ENCODE measurements at places on chromosomes 4 and X.

DNA sequence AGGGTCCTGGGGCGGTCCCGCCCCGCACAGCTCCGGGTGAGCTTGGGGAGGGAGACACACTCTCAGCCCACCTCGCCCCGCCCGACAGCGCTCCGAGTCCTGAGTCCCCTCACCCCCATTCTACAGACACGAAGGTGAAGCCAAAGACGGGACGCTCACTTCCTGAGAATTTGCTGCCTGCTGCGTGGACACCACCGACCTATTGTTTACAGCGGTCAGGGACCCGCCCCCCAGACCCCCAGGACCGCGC lies 796 bp upstream of the ZNF141 start:
- no peaks in the 10 kb centered on the region for H3K27me3 ChIP-seq
- no peak for DNase-seq

DNA sequence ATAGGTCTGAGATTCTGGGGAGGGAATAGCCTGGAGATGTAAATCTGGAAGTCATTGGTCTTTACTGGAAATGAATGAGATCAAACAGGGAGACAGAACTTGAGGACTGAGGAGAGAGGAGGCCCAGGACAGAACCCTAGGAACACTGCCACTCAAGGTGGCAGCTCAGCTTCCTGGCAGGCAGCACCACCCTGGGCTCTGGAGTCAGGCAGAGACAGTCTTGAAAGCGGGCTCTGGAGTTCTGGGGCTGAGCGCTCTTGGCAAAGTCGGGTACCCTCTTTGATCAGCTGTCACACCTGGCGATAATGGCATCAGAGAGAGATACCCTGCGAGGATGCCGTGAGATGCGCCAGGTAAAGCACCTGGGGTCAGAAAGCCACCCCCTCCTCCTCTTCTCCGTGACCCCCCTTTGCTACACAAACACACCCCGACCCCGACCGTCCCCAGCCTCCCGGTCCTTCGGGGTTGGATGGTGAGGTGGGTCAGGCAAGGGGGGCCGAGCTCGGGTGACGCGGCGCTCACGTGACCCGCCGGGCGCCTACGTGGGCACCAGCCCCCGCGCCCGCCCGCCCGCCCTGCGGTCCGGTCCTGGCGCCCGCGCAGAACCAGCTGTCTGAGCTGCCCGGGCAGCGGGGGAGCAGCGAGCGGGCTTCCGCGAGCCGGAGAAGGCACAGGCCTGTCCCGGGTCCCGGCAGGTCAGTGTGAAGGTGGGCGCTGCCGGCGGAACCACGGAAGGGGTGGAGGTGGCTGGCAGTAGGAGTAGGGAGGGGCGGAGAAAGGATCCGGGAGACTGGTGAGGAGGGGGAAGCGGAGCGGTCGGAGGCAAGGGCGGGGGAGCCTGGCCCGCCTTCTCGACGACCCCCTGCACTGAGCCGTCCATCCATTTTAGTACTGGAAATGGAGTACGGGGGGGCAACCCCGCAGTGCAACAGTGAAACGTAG lies at the start of gene TCEAL3:
TCEAL3 (plus strand) TSS at position 600 of the 942 bp plus-strand sequence. CDS start 1,102 bp downstream, outside the sequence.
- H3K36me3 ChIP-seq: no peaks in the 10 kb centered on the region
- H3K27ac ChIP-seq: no peak within 1 kb of the TSS
- H3K27me3 ChIP-seq: no peaks in the 10 kb centered on the region
- peak within 1 kb of the TSS; percentile 22 for H3K4me3 ChIP-seq
- DNase-seq: peak; percentile 30
- H3K4me1 ChIP-seq: no peaks in the 10 kb centered on the region

DNA sequence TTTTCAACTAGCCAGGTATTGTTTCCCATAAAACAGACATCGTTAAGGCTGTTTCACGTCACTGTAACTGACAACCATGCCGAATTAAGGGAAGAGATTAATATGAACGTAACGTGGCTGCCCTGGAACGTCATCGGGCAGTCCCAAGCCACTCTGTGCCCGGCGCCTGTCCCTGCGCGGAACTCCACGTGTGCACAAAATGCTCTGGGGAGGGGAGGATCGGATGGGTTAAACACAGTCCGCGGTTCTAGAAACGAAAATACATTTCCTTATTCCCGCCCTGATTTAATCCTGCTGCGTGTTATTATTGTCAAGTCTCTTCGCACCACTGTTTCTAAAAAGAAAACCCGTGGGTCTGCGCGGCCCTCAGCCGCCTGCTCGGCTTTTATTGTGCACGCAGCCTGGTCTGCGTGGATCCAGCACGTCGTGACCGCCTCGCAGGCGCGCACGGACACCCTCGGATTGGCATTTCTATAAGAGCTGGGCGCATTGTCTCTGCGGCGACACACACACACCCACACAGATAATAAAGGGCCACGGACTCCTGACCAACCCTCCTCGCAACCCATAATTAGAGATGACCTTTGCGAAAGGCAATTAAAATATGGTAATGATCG lies 69.6 kb upstream of the BCOR start:
- no peak for DNase-seq
- H3K4me3 ChIP-seq: no peak overlapping the region
- H3K27me3 ChIP-seq: peaks cover 11% of the 10 kb centered on the region
- no peaks in the 10 kb centered on the region for H3K36me3 ChIP-seq

- H3K27me3 ChIP-seq: no peaks in the 10 kb centered on the region
- H3K4me3 ChIP-seq: no peak overlapping the region
- no peaks in the 10 kb centered on the region for H3K36me3 ChIP-seq
- no peak for DNase-seq
Observed at GRCh38 chr4:146282657-146283056, 68.3 kb downstream of the REELD1 start.

GRCh38 chr4:156729416-156729815 lies 242.2 kb downstream of the PDGFC start:
- DNase-seq: no peak
- H3K4me1 ChIP-seq: no peaks in the 10 kb centered on the region
- H3K4me3 ChIP-seq: no peak overlapping the region
- H3K27me3 ChIP-seq: no peaks in the 10 kb centered on the region
- no peak overlapping the region for H3K27ac ChIP-seq
- no peaks in the 10 kb centered on the region for H3K36me3 ChIP-seq

GRCh38 chrX:140672840-140673731 lies 36.5 kb upstream of the LINC00632 start:
- H3K36me3 ChIP-seq: no peaks in the 10 kb centered on the region
- no peak for DNase-seq
- no peak overlapping the region for H3K27ac ChIP-seq
- no peaks in the 10 kb centered on the region for H3K4me1 ChIP-seq
- H3K27me3 ChIP-seq: no peaks in the 10 kb centered on the region

DNA sequence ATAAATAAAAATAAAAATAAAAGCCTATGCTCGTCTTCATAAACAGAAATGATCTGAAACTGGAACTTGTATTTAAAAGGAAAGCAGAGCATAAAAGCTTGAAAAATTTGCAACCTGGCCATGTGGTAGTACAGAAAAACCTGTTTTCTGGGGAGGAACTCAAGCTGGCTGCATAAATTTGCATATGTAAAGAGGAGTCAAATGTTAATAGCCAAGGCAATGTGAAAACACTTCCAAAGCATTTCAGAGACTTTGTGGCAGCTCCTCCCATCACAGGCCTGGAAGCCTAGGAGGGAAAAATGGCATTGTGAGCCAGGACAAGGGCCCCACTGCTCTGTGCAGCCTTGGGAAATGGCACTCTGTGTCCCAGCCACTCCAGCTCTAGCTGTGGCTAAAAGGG lies 727.9 kb upstream of the DIAPH2 start:
- no peak for DNase-seq
- no peak overlapping the region for H3K4me3 ChIP-seq
- H3K4me1 ChIP-seq: no peaks in the 10 kb centered on the region
- H3K36me3 ChIP-seq: no peaks in the 10 kb centered on the region

DNA sequence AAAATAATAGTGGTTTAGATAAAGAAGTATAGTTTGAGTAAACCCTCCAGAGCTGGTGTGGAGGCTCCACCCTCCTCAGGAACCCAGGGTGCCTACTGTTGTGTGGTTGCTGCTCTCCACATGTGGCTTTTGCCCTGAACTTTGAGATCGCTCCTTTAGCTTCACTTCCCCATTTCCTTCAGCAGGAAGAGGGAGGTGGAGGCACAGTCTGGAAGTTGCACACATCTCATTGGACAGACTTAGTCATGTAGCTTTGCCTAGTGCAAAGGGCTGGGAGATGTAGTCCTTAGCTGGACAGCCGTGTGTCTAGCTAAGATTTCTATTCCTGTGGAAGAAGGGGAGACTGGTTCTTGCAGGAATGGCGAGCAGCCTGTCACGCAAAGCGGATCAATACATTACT lies 37.9 kb downstream of the RGS12 start:
- peaks cover 7% of the 10 kb centered on the region for H3K4me1 ChIP-seq
- H3K27ac ChIP-seq: no peak overlapping the region
- no peaks in the 10 kb centered on the region for H3K36me3 ChIP-seq
- no peaks in the 10 kb centered on the region for H3K27me3 ChIP-seq
- no peak for DNase-seq

GRCh38 chrX:18390941-18391538 lies 34.4 kb upstream of the CDKL5 start:
- no peaks in the 10 kb centered on the region for H3K36me3 ChIP-seq
- no peaks in the 10 kb centered on the region for H3K27me3 ChIP-seq
- DNase-seq: peak; percentile 35
- no peak overlapping the region for H3K4me3 ChIP-seq
- no peak overlapping the region for H3K27ac ChIP-seq
- no peaks in the 10 kb centered on the region for H3K4me1 ChIP-seq

DNA sequence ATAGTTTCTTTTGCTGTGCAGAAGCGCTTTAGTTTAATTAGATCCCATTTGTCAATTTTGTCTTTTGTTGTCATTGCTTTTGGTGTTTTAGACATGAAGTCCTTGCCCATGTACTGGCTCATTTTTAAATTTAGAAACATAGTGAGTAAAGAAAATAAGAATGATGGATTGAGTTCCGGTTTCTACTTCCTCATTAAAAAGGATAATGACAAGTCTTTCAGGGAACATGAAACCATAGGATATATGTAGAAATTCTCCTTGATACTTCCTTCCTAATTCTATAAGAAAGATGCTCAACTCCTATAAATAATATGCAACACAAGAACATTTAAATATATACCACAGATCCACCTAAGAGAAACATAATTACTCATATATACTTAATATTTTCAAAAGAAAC lies 240.9 kb downstream of the BANK1 start:
- no peaks in the 10 kb centered on the region for H3K36me3 ChIP-seq
- no peak overlapping the region for H3K27ac ChIP-seq
- H3K27me3 ChIP-seq: no peaks in the 10 kb centered on the region
- H3K4me3 ChIP-seq: no peak overlapping the region
- DNase-seq: no peak

DNA sequence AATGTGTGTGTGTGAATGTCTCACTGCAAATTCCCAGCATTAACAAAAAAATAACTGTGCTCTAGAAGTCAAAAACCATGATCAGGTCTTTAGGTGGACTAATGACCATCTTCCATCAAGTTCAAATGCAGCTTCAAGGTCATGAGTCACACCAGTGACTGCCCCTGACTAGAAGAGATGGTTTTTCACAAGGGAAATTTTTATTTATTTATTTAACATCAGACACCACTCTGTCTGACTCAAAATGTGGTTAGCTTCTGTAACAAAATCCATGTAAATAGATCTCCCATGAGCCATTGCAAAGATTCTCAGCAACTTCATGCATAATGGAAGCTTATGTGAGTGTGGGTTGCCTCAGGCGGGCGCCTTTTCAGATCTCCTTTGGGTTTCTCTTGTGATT lies 219.2 kb downstream of the KIT start:
- no peaks in the 10 kb centered on the region for H3K27me3 ChIP-seq
- no peak overlapping the region for H3K27ac ChIP-seq
- DNase-seq: no peak

GRCh38 chr4:72531768-72532290 lies 37.2 kb downstream of the ADAMTS3 start:
- H3K36me3 ChIP-seq: no peaks in the 10 kb centered on the region
- no peak for DNase-seq
- H3K4me1 ChIP-seq: no peaks in the 10 kb centered on the region
- H3K4me3 ChIP-seq: no peak overlapping the region

Data from neuronal stem cell (in vitro differentiated cells).